ENCODE measurements at places on chromosomes 11 and 22.
A peak's percentile ranks its signal among the peaks of the same experiment; 100 is the strongest.

DNA sequence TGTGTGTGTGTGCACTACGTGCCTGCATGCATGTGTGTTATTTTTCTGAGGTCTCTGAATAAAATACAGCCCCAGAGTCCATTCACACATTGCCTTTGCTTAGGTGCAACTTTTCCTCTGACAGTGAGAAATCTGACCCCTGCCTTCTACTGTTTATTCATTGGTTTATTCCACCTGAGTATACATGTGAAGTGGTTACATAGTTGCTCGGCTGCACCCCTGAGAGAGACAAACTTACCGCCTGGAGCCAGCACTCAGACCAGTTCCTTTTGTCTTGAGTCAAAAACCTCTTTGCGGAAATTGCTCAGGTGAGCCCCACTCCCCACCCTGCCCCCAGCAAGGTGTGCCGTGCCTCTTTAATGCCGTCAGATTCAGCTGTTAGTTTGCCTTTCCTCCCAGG, 363.6 kb downstream of the BRD1 start:
- H3K27ac ChIP-seq, result no peak overlapping the region
- peaks cover 5% of the 10 kb centered on the region for H3K36me3 ChIP-seq
- DNase-seq, result no peak
- no peaks in the 10 kb centered on the region for H3K4me1 ChIP-seq
- H3K27me3 ChIP-seq, result no peaks in the 10 kb centered on the region
- no peak overlapping the region for H3K4me3 ChIP-seq

DNA sequence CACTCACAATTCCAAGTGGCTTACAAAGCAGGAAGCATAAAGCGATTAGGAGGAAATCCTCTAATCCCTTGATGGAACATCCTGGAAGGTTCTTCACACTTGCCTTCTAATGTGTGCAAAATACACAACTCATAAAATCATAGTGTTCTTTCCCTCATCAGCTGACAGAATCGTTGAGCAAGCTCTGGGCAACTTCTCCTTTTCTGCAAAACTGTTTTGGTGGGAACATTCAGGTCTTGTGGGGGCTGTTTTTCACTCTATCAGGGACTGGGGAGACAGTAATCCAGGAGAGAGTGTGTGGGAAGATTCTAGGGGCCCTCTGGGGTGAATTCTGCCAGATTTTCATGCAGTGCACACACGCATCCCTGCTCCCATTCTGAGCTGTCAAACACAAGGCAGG, 53.2 kb downstream of the IRAG1 start:
- H3K4me3 ChIP-seq, result peak overlapping the region; percentile 49
- peaks cover 56% of the 10 kb centered on the region for H3K4me1 ChIP-seq
- peaks cover 6% of the 10 kb centered on the region for H3K36me3 ChIP-seq
- H3K27ac ChIP-seq, result peak overlapping the region; percentile 70

DNA sequence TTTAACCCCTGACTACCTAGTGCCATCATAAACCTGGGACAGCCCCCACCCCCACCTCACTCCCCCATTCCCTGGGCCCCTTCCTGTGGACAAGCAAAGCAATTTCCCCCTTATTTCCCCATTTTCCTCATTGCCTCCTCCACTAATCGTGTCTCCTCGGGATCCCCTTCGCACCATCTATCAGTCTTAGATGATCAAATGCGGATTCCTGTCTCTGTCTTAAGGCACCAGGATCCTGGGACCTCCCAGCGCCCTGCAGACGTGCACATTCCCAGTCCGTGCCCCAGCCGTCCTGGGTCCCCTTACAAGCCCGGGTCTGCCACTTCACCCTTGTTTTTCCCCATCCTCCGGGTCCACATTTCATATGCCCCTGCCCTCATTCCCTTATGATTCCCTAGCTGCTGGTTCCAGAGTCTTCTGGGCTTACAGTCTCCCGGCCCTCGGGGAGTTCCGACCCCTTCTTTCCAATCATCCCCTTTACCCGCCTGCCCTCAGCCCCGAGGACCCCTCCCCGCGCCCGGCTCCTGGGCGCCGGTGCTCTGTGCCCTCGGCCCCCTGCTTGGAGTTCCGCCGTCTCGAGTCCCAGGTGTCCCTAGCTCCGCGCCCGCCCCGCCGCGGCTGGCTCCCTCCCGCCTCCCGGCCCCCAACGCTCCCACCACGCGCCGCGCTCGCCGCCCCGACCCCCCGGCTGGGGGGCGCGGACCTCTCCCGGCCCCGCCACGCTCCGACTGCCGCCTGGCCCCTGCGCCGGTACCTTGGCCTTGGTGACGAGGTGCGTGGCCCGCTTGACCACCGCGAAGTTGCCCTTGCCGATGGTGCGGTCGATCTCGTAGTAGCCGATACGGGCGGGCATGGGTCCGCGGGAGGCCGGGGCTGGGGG, 599 bp downstream of the SIK3 start:
- H3K36me3 ChIP-seq, result peaks cover 4% of the 10 kb centered on the region
- H3K4me3 ChIP-seq, result peak overlapping the region; percentile 92
- peak; percentile 11 for DNase-seq
- H3K4me1 ChIP-seq, result peaks cover 50% of the 10 kb centered on the region

GRCh38 chr11:120208001-120208441, 2.8 kb upstream of the OAF start:
- H3K4me3 ChIP-seq, result no peak overlapping the region
- no peak overlapping the region for H3K27ac ChIP-seq
- peaks cover 24% of the 10 kb centered on the region for H3K27me3 ChIP-seq
- no peaks in the 10 kb centered on the region for H3K36me3 ChIP-seq
- no peak for DNase-seq

GRCh38 chr22:31947296-31947695, 3.0 kb downstream of the YWHAH start:
- H3K4me3 ChIP-seq, result no peak overlapping the region
- H3K27ac ChIP-seq, result peak overlapping the region; percentile 31
- peaks cover 12% of the 10 kb centered on the region for H3K4me1 ChIP-seq
- H3K27me3 ChIP-seq, result no peaks in the 10 kb centered on the region
- peaks cover 2% of the 10 kb centered on the region for H3K36me3 ChIP-seq

DNA sequence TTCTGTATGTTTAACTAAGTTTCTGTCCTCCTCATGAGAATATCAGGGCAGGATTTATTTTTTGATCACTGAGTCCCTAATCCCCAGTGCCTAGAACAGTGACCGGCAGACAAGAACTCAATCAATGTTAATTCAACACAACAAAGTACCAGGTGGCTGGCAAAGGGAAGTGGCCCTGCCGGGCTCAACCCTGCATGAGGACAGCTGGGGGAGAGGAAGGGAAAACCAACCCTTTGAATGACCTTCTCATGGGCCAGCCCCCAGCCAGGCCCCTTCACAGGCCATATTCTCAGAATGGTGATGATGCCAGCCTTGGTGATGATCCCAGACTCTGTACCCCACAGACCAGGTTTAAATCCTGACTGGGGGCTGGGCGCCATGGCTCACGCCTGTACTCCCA, 1.4 kb upstream of the MFNG start:
- peaks cover 44% of the 10 kb centered on the region for H3K4me1 ChIP-seq
- H3K27me3 ChIP-seq, result no peaks in the 10 kb centered on the region
- no peak for DNase-seq
- H3K4me3 ChIP-seq, result peak overlapping the region; percentile 98
- peaks cover under 1% of the 10 kb centered on the region for H3K36me3 ChIP-seq

- H3K4me3 ChIP-seq, result no peak overlapping the region
- no peak overlapping the region for H3K27ac ChIP-seq
- H3K36me3 ChIP-seq, result no peaks in the 10 kb centered on the region
- no peaks in the 10 kb centered on the region for H3K27me3 ChIP-seq
These were observed 25.4 kb downstream of the TPBGL start for GRCh38 chr11:75265851-75266531.

DNA sequence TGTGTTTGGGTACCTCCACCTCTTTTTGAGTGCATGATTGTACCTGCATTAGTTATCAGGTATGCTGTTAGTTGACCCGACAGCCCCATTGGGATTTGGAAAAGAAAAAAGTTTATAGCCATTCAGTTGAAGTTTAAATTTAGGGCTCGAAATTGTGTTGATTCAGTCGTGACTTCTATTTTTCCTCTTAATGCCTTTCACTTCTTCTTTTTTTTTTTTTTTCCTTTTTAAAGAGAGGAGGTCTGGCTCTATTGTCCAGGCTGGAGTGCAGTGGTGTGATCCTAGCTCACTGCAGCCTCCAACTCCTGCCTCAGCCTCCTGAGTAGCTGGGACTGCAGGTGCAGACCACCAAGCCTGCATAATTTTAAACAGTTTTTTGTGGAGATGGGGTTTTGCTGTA, 2.3 kb downstream of the STT3A start:
- peaks cover 16% of the 10 kb centered on the region for H3K36me3 ChIP-seq
- DNase-seq, result no peak
- peak overlapping the region; percentile 83 for H3K27ac ChIP-seq
- H3K4me3 ChIP-seq, result no peak overlapping the region

- H3K4me1 ChIP-seq, result peaks cover 3% of the 10 kb centered on the region
- no peaks in the 10 kb centered on the region for H3K27me3 ChIP-seq
- no peak overlapping the region for H3K27ac ChIP-seq
- no peaks in the 10 kb centered on the region for H3K36me3 ChIP-seq
These were observed 134.2 kb downstream of the CCDC81 start for GRCh38 chr11:86508604-86509587.

GRCh38 chr11:62435846-62436660, 17.2 kb downstream of the SCGB1A1 start:
- H3K4me3 ChIP-seq, result no peak overlapping the region
- peak overlapping the region; percentile 58 for H3K27ac ChIP-seq
- no peaks in the 10 kb centered on the region for H3K36me3 ChIP-seq
- H3K27me3 ChIP-seq, result no peaks in the 10 kb centered on the region
- H3K4me1 ChIP-seq, result peaks cover 28% of the 10 kb centered on the region
- DNase-seq, result no peak

DNA sequence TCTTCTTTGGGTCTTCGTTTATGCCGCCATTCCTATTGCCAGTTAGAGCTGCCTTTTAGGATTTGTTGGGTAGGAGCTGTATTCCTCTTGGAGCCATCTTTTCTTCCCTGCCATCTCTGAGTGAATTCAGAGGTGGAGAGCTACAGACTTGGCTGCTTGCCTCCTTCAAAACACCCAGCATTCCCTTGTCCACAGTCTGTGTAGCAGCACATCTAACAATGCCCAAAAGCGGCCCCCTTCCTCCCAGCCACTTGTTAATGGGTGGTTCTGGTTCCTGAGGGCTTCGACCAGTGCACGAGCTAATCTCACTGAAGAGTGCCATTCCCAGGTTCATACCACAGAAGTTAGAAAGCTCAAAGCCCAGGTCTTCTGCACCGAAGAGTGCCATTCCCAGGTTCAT, 37.7 kb downstream of the MARK2 start:
- peaks cover 27% of the 10 kb centered on the region for H3K4me1 ChIP-seq
- H3K4me3 ChIP-seq, result no peak overlapping the region
- H3K36me3 ChIP-seq, result peaks cover 7% of the 10 kb centered on the region
- no peaks in the 10 kb centered on the region for H3K27me3 ChIP-seq
- DNase-seq, result no peak
- no peak overlapping the region for H3K27ac ChIP-seq

DNA sequence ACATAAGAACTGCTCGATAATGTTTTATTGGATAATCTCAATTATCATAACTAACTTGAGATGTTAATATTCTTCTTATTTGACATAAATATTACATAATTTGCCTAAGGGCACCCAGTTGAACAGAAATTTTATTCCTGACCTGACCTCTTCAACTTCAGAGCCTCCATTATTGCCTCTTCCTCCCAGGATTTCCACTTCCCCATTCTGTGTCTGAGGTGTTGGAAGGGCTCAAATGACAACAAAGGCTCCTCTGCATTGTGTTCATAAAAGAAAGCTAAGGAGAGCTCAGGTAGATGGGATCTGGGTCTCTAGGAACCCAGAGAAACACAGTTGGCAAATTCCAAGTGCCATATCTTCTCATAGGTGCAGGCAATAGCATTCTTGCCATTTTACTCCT, 61.2 kb upstream of the ARHGAP20 start:
- H3K4me1 ChIP-seq, result peaks cover 16% of the 10 kb centered on the region
- H3K4me3 ChIP-seq, result no peak overlapping the region
- H3K36me3 ChIP-seq, result peaks cover under 1% of the 10 kb centered on the region

DNA sequence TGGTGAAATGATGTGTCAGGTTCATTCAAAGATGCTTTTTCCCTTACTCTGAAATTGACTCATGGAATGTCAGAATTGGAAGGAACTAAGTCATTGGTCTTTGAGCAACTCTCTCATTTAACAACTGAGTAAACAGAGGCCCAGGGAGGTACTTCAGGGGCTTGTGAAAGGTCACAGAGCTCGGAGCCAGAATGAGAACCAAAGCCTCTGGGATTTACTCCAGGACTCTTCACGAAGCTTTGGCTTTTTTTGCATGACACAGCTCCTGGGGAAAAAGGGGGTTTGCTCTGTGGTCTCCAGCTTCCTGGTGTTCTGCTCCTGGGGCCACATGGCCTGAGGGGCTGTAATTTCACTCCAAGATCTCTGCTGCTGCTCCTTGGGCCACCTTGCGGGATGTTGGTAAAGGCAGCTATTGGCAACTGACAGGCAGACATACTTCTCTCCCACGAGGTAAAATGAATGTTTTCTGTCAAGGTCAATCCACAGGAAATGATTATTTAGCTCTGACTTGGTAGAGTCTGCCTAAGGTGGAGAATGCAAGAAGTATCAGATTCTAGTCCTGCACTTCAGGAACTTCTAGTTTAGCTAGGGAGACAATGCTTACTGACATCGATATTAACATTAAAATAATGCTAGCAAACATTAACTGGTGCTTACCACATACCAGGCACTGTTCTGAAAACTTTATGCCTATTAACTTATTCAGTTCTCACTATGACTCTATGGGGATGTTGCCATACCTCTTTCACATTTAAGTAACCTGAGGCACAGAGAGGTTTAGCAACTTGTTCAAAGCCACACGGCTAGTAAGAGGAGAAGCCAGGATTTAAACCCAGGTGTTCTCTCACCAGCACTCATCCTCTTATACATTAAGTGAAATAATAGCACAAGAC, 16.1 kb downstream of the PKNOX2 start:
- H3K4me1 ChIP-seq, result no peaks in the 10 kb centered on the region
- H3K36me3 ChIP-seq, result no peaks in the 10 kb centered on the region
- no peak for DNase-seq
- no peak overlapping the region for H3K4me3 ChIP-seq
- peaks cover 15% of the 10 kb centered on the region for H3K27me3 ChIP-seq

- H3K4me3 ChIP-seq, result no peak overlapping the region
- no peak for DNase-seq
- H3K4me1 ChIP-seq, result no peaks in the 10 kb centered on the region
These were observed 255.4 kb downstream of the MIAT start for GRCh38 chr22:26912655-26913345.

DNA sequence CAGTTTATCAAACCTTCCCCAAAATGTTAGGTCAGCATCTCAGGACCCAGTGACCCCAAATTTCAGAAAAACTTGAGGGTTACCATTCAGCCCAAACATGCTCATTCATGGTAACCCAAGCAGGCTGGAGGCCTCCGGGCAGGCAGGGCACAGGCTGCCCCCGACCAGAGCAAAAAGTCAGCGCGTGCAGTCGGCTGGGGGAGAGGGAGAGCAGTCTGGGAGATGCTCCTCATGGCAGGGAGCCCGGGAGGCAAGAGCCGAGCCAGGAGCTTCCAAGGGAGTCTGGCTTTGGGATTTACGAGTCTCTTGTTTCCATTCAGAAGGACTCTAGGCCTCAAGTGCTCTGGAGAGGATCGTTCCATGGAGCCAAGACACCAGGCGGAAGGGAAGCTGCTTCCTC, 45.7 kb downstream of the RPUSD4 start:
- no peaks in the 10 kb centered on the region for H3K4me1 ChIP-seq
- H3K36me3 ChIP-seq, result no peaks in the 10 kb centered on the region
- peaks cover 14% of the 10 kb centered on the region for H3K27me3 ChIP-seq
- no peak for DNase-seq
- H3K4me3 ChIP-seq, result no peak overlapping the region

Data from memory B cell (primary cell).